ENCODE measurements at places on chromosomes 3 and 15. TPM values are rescaled to one million over a fixed set of nuclear protein-coding genes. Genes with fewer than 3 reads are reported as not detected.

Gene TARS3
- total RNA-seq = 21.2 TPM

Gene TMEM207
- total RNA-seq = not detected

Gene PKM
- total RNA-seq = 1,033 TPM

Gene SI
- not detected for total RNA-seq

Gene CPN2
- total RNA-seq = not detected

Gene CTXN2
- total RNA-seq = 0.60 TPM

Gene SPINK8
- total RNA-seq = not detected

Gene EOMES
- total RNA-seq = not detected

Gene MESP2
- total RNA-seq = not detected

Gene CDHR4
- total RNA-seq = 0.12 TPM

Gene ARPP21
- total RNA-seq = not detected

Gene PEX5L
- 0.90 TPM for total RNA-seq

Gene LEKR1
- 1.9 TPM for total RNA-seq

Gene MYEF2
- 140 TPM for total RNA-seq

Gene SLC22A13
- 0.21 TPM for total RNA-seq

Gene NPAP1
- total RNA-seq = 0.06 TPM

Gene GOLGA8S
- not detected for total RNA-seq

Gene HIGD2B
- not detected for total RNA-seq

Gene CFAP100
- total RNA-seq = 0.12 TPM

Gene EIF4G1
- 137 TPM for total RNA-seq

Gene GOLGA8T
- not detected for total RNA-seq

Gene ZNF80
- not detected for total RNA-seq

Gene NR2F2
- 24.6 TPM for total RNA-seq

Gene EPHA6
- total RNA-seq = 0.11 TPM

Gene DAPK2
- 9.7 TPM for total RNA-seq

Gene HYAL1
- 3.0 TPM for total RNA-seq

Gene TMEM158
- 5.5 TPM for total RNA-seq

Gene TMCO5A
- total RNA-seq = not detected

Gene IL17RE
- 0.56 TPM for total RNA-seq
